ENCODE measurements at places on chromosomes 11 and 22.

GRCh38 chr22:26443901-26444690 is 15.0 kb downstream of the ASPHD2 start:
- DNase-seq, result no peak

DNA sequence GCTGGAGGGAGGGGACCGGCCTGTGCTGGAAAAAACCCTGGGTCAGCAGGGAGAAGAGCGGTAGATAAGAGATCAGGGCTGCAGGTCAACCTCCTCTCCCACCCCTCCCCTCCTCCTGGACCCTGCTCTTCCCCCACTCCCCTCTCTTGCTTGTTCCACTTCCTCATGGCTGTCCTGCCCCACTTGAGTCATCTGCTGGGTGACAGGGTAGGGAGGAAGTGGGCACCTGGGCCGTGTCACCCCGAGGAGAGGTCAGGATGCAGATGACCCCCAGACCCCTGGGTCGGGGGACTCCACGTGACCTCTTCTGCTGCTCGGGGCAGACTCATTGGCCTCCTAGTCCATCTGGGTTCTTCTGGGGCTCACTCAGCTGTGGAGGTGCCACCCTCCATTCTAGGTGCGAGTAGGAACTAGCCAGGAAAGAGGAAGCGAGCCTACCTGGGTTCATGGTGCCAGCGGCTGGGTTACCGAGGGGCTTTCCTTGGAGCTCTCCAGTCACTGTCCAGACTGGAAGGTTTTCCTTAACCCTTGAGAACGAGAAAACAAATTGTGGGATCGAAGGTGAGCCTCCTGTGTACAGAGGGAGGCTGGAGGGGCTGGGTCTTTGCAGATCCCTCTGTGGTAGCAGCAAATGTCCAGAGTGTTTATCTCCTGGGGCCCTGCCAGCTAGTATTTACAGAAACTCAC is 6.5 kb downstream of the APOL2 start:
- no peak for DNase-seq

DNA sequence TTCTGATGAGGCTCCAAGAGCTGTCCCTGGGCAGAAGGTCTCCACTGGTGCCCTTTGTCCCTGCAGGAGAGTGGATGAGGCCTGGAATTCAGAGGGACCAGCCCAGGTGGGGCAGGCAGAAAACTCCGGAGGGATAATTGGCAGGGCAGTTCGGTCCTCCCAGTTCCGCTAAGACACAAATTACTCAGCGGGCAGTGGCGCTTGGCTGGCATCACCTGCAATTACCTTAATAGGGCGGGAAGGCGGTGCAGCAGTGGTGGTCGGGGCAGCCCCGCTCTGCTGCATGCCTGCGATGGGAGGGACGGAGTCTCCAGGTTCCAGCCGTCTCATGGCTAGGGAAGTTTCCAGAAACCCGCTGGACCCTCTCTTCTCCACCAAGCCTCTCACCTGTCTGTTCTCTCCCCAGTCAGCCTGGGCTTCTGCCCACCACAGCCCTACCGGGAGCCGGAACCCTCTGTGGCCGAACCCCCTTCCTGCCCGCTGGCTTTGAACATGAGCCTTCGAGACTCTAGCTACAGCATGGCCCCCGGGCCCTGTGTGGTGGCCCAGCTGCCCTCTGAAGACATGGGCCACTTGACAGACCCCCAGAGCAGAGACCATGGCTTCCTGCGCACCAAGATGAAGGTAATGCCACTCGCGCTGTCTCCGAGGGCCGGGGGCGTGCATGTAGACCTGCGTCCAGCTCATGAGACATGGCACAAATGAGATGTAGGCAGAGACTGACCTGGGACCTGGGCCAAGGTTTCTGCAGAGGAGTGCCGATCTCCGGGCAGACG is 7.0 kb downstream of the OVOL1 start:
- DNase-seq, result no peak

DNA sequence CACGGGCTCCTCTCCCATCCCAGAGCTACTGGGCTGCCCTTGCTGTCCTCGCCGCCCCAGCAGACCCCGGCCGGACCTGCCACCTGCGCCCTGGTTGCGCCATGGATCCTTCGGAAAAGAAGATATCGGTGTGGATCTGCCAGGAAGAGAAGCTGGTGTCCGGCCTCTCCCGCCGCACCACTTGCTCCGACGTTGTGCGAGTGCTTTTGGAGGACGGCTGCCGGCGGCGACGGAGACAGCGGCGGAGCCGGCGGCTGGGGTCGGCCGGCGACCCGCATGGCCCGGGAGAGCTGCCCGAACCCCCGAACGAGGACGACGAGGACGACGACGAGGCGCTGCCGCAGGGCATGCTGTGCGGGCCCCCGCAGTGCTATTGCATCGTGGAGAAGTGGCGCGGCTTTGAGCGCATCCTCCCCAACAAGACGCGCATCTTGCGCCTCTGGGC is 382 bp downstream of the RASSF10 start:
- DNase-seq, result no peak

DNA sequence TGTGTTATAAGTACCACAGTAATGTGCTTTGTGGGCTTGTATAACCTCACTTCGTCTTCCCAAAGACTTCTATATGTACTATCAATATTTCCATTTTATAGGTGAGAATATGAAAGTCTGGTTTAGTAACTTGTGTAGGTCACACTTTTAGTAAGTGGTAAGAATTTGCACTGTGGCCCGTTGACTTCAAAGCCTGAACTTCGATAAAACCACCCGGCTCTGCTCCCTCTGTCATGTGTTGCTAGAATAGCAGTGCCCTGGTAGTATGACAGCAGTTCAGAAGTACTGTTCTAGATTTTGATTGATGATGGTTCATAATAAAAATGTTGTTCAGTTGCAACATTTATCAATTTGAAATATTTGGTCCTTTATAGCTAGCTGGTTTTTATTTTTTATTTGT is 110.2 kb upstream of the SORL1-AS1 start:
- DNase-seq, result no peak

Data from stimulated activated CD4-positive, alpha-beta T cell treated with anti-CD3 and anti-CD28 coated beads, TNF-alpha, amount 100 ng/mL, for 1 hour (primary cell).